ENCODE measurements at places on chromosomes 4 and X.

- no peak for DNase-seq
Observed at GRCh38 chr4:151882072-151882803, 121.4 kb upstream of the GATB start.

DNA sequence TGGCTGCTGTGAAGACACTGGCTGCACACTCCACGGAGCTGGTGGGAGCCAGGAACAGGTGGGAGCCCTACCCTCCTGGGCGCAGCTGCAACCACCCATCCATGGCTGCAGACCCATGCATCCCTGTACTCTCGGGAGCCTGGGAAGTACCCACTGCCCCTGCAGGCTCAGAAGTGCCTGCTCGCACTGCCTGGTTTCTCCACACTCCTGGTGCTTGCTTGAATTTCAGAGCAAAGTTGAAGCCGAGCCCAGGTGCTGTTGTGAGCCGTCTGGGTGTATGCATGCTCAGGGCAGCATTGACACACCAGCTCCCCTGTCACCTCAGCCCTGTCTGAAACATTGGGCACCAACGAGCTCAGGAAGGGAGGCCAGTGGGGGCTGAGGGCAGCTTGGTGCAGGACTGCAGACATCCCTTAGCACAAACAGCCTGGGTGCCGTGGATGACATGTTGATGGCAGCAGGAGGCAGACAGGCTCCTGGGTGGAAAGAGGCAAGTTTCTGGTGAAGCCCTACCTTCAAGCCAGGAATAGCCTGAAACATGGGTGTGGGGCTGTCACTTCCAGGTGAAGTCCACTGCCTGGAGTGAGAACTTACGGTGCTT, 585.9 kb downstream of the PCDH18 start:
- no peak for DNase-seq

DNA sequence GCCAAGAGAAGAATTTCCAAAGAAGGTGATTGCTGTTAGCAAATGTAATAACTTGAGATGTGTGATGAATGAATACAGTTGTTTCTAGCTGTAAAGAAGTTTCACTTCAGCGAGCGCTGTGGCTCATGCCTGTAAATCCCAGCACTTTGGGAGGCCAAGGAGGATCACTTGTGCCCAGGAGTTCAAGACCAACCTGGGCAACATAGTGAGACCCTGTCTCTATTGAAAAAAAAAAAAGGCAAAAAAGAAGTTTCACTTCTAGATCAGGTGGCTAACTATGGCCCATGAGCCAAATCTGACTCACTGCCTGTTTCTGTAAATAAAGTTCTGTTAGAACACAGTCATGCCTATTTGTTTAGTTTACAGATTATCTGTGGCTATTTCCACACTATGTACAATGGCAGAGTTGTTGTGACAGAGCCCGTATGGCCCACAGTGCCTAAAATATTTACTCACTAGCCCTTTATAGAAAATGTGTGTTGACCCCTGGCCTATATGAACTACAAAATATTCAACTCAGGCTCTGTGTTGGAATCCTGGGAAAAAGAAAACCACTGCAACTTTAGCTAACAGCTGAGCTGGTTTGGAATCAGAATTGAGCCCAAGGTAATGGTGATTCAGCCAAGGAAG, 54.1 kb upstream of the PRPS1 start:
- peak; percentile 11 for DNase-seq

- no peak for DNase-seq
Observed at GRCh38 chr4:81505004-81505598, 33.4 kb upstream of the RASGEF1B start.

GRCh38 chr4:26139310-26139924, 181.4 kb upstream of the RBPJ start:
- DNase-seq: no peak

GRCh38 chr4:80585542-80585941, 250.0 kb downstream of the CFAP299 start:
- no peak for DNase-seq

GRCh38 chr4:180281724-180282123, 1961.5 kb upstream of the TENM3 start:
- DNase-seq: no peak

DNA sequence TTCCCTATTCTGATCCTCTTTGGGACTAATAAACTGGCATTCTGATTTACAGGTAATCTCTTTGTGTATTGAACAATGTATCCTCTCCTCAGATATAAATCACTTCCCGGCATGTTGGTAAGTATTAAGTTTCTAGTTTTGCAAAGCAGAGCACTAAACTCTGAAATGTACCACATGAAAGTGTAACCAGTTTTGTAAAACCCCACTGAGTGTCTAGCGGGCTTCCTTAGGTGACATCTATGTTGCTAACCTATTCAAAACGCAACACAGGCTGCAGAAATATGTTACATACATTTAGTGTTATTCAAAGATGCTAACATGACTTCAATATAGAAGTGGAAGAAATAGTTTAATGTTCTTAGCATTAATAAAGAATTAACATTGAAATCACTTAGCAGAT, 25.2 kb downstream of the DNAJB14 start:
- DNase-seq: no peak

DNA sequence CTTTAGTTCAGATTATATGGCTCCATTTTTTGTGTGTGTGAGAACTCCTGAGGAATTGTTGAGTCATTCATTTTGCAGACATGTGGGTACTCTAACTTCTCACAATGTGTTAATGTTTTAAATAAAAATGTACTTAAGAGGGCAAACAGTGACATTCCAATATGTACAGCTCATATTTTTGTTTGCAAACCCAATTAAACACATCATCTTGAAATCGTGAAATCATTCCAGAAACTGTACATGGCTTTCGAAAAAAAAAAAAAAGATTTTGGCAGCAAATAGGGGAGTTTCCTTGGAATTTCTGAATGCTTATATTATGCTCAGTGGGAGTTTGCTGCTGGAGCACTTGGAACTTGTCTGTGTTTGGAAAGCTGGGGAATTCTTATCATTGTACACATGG, 85.0 kb downstream of the HPGD start:
- DNase-seq: peak; percentile 68

GRCh38 chrX:55648434-55648833, 25.2 kb downstream of the FOXR2 start:
- DNase-seq: no peak

DNA sequence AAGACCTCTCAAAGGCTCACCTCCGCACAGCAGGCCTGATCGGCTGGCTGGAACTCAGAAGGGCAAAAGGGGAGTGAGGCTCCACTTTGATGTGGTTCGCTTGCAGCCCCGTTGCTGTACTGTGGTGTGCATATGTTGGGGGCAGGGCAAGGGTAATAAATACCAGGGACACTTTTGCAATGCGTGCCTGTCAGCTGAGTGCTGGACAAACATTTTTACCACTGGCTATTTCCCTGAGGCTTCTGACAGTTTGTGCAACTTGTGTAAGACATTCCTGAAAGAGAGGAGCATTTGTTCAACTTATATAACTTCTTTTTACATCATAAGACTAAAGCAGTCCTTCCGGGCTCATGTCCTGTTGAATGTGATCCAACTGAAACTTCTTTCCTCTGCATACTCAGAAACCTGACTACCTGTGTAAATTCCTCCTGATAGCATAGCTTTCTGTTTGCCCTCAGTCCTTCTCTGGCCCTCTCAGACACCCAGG, 82.3 kb downstream of the SPRY1 start:
- peak; percentile 41 for DNase-seq

DNA sequence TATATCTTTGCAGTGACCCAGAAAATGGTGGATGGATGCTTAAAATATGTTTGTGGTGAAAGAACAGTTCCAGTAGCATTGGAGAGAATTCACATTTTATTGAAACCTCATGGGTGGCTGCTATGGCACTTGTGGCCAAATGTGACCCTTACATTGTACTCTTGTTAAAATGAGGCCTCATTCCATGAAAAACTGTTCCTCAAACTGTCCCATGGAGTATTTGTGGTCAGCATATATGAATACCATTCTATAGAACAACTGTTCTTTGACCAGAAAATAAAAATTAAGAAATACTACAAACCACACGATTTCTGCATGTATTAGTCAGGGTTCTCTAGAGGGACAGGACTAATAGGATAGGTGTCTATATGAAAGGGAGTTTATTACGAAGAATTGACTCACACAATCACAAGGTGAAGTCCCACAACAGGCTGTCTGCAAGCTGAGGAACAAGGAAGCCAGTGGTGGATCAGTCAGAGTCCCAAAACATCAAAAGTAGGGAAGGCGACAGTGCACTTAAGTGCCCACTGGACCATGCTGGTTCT, 35.1 kb downstream of the GEMIN8 start:
- DNase-seq: no peak

DNA sequence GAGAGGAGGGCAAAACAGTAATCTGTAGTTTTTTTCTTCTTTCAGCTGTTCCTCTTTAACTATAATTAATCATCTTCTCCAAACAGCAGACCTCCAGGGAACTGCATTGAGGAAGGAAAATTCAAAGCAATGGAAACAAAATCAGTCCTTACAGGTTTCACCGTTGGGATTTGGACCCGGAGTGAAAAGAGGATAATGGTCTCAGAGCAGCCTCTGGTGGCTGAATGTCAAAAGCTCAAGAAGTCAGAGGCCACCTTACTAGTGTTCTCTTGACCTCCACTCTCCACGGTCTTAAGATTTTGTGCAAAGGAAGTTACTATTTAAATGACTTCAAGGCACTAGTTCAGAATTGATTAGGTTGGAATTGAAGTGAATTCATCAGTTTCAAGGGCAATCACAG, 16.0 kb upstream of the MID1 start:
- peak; percentile 49 for DNase-seq

DNA sequence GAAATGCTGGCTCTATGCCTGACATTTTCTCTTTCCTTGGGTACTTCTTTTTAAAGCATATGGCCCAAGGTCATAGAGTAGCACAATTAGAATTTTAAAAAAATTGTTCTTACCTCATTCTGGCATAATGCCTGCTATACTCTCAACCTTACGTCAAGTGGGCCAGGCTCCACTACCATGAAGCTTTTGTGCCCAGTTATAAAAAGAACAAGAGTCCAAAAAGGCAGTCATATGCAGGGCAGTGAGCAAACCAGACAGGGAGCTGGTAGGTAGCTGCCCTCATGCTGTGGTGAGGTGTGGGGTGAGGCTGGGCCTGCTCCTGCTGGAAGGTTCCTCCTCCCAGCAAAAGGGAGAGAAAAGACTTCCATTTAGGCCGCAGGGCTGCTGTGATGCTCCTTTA, 64.4 kb upstream of the UCP1 start:
- no peak for DNase-seq

- DNase-seq: no peak
Observed at GRCh38 chr4:109631532-109632108, 71.6 kb downstream of the MCUB start.

DNA sequence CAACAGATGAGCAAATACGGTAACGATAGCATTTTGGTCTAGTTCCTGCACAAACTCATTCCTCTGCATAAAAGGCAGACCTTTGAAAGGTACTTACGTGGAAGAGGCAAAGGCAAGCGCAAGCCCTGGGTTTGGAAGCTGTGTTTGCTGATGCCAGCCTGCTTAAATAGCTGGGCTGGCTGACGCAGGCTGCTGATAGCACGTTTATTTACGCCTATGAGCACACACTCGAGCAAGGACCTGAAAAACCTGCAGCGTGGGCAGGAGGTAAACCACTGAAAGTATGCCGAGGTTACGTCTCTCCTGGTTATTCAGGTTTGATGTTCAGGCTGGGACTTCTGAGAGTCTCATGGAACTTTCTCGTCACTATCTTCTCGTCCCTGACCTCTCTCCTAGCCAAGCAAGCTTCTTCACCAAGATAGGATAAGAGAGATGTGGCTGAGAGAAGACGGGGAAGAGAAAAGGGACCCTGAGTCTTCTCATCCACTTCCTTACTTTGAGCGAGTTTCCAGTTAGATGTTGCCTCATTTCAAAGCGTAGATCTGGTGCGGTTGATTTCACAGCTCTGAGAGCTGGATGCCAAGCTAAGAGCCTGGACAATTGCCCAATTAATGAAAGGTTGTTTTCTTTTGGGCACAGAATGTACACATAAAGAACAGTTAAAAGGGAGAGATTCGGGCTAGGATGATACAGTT, at the start of gene HOPX:
HOPX (minus strand) TSS at position 139 of the 695 bp plus-strand sequence. CDS start 23,480 bp downstream, outside the sequence.
- no peak for DNase-seq

GRCh38 chrX:43589735-43590134, 66.4 kb upstream of the MAOA start:
- no peak for DNase-seq

DNA sequence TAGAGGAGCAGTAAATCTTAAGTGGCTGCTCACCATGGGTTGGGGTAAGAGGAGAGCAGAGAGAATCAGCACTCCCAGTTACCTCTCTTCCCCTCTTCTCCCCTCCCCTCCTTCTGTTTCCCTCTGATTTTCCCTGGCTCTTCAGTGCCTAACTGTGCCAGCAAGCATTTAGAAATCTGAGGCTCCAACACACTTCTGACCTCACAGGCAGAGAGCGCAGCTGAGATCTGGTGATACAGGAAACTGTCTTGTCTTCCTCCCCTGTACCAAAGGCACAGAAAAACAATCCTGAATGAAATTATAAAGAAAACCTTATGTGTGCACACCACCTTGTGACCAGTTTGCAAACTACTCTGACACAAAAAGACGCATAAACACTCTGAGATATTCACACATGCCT, 82.4 kb upstream of the SMIM10 start:
- DNase-seq: peak; percentile 37

GRCh38 chr4:66949419-66949818, 595.9 kb downstream of the CENPC start:
- no peak for DNase-seq

- no peak for DNase-seq
Observed at GRCh38 chr4:41160856-41161255, 53.5 kb downstream of the APBB2 start.

GRCh38 chrX:37976153-37976552, 30.2 kb upstream of the SYTL5 start:
- DNase-seq: no peak

- DNase-seq: peak; percentile 3
Observed at GRCh38 chr4:28490669-28491068, 1630.0 kb downstream of the STIM2 start.

DNA sequence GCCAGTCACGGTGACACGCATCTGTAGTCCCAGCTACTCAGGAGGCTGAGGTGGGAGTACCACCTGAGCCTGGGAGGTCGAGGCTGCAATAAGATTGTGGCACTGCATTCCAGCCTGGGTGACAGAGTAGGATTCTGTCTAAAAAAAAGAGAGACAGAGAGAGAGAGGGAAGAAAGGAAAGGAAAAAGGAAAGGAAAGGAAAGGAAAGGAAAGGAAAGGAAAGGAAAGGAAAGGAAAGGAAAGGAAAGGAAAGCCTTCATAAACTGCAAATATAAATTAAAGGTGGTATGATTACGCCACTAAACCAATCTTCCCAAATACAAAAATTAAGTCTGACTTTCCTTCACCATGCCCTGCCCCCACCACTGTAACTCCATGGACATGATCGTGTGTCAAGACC, 259.3 kb upstream of the GATB start:
- no peak for DNase-seq

DNA sequence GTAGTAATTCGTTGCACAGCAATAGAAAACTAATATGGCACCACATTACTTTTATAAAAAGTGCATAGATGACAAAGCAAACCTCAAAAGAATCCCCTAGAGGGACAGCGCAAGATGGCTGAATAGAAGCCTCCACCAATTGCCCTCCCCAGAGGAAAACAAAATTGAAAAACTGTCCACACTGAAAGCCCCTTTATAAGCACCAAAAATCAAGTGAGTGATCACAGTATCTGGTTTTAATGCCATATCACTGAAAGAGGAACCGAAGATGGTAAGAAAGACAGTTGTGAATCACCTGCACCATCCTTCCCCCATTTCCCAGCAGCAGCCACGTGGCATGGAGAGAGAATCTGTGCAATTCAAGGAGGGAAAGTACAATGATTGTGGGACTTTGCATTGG, 522.2 kb downstream of the GLUD2 start:
- DNase-seq: no peak

Data from Caki2 (cell line).